ENCODE measurements at places on chromosomes 13 and 19. TPM values are rescaled to one million over a fixed set of nuclear protein-coding genes. Genes with fewer than 3 reads are reported as not detected.

RASAL3 gene
- total RNA-seq, result 220 TPM

RPS19 gene
- total RNA-seq, result 3,263 TPM

VAV1 gene
- 161 TPM for total RNA-seq

TRPC4 gene
- not detected for total RNA-seq

KLF1 gene
- total RNA-seq, result 0.41 TPM

MEDAG gene
- total RNA-seq, result not detected

A1BG gene
- total RNA-seq, result 6.9 TPM

GIPR gene
- 4.2 TPM for total RNA-seq

SYNGR4 gene
- total RNA-seq, result not detected

BST2 gene
- 214 TPM for total RNA-seq

All from T-helper 1 cell treated with Interleukin-12 subunit alpha and Interleukin-12 subunit beta and Interleukin-4 antibody, amounts not matched to agents 30 ng/mL and 1 ng/mL, for 36 hours (primary cell).